ENCODE measurements at places on chromosomes 5 and 9.
A peak's percentile ranks its signal among the peaks of the same experiment; 100 is the strongest.

GRCh38 chr9:119273984-119274665, 95.1 kb downstream of the BRINP1 start:
- peak; percentile 30 for DNase-seq

DNA sequence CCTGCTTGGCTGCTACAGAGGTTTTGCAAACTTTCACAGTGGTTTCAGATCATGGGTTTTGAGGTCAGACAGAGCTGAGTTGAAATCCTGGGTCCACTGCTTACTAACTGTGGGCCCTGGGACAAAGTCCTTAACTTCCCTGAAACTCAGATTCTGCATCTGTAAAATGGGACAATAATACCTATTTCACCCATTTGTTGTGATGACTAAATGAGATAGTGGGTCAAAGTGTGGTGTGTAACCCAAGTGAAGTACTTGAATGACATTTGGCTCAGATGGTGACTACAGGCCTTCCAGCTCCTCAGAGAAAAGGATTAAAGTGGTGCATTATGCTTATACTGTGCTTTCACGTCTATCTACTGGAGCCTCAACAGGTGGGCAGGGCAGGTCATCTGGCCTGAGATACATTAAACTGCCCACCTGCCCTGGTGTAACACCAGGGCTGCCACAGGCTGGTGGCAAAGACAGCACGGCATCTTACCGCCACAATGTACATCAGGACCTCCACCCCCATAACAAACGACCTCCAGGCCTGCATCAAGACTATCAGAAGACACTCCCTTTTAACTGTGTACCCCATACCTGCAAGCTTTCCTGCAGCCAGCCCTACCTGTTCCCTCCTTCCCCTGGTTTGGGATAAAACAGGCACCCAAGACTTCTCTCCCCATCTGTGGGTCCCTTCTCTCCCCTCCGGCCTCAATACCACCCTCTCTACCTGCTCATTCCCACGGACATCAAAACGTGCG, 846 bp upstream of the TRAF1 start:
- DNase-seq = no peak

DNA sequence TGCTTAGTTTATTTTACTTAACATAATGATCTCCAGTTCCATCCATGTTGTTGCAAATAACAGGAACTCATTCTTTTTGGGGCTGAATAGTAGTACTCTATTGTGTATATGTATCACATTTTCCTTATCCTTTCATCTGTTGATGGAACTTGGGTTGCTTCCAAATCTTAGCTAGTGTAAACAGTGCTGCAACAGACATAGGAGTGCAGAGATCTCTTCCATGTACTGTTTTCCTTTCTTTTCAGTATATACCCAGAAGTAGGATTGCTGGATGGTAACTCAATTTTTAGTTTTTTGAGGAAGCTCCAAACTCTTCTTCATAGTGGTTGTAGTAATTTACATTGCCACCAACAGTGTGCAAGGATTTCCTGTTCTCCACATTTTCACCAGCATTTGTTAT, 138.8 kb upstream of the POC5 start:
- no peak for DNase-seq

GRCh38 chr9:124202447-124202971, 55.2 kb upstream of the NEK6 start:
- peak; percentile 18 for DNase-seq

GRCh38 chr5:168342985-168343384, 51.5 kb downstream of the WWC1 start:
- no peak for DNase-seq

GRCh38 chr9:17005056-17005823, 129.6 kb upstream of the CNTLN start:
- peak; percentile 96 for DNase-seq

- DNase-seq = no peak
Observed at GRCh38 chr5:68219161-68219816, 3.7 kb downstream of the PIK3R1 start.

DNA sequence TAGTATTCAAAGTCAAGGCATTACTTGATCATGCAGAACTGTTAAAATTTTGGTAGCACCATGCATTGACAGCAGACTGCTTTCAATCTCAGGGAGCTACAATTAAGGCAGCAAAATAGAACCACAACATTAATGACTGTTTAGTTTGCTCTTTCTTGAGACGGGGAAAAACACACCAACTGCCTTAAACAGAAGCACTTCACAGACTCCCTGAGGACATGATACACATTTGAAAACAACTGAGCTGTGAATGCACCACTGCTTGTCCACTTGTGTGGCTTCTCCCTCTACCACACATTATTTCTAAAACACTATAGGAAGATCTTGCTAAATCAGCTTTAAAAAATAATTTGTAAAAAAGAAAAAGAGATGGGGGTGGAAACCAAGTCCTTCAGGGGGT, 79.6 kb upstream of the MAST4 start:
- DNase-seq = no peak

DNA sequence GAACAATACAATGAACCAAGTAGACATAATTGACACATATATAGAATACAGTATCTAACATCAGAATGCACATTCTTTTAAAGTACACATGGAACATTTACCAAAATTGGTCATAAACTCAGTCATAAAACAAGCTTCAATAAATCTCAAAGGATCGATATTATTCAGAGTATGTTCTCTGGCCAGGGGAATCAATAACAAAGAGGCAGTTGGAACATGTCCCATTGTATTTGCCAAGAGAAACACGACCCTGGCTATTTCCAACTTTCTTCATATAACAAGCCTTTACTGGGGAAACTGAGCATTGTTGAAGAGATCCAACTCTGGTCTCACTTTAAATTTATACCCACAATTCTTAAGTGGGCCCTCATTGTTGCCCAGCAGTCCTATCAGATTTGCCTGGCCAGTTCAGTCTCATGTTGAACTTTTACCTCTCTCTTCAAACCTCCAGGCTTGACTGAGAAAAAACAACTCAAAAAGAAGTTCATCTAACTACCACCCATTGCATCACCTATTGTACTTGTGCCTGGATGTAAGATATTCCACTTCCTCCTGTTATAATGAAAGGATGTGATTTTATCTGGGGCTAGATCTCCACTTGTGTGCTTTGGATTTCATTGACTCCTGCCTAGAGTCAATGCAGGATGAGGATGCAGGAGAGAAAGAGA, 162.5 kb downstream of the HSPA4 start:
- no peak for DNase-seq

- DNase-seq = no peak
Observed at GRCh38 chr5:14739538-14739937, 75.0 kb downstream of the OTULIN start.

DNA sequence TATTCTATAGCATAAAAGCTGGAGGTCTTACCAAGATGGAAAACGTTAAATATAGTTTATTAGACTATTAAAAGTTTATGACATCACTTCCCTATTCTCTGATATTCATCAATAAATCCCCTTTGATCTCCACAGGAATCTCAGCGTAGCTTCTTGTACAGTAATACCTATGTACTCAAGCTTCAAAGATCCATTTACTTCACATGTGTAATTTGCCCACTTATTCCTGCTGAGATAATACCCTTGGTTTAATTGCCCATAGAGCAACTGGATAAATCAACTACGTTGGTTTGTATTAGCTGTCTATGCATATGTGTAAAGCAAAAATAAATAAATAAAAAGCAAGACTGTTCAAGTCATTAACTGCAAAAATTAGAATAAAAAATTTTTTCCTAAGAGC, 219.7 kb downstream of the EFNA5 start:
- no peak for DNase-seq

- DNase-seq = no peak
Observed at GRCh38 chr5:61052882-61053281, 107.9 kb downstream of the NDUFAF2 start.

DNA sequence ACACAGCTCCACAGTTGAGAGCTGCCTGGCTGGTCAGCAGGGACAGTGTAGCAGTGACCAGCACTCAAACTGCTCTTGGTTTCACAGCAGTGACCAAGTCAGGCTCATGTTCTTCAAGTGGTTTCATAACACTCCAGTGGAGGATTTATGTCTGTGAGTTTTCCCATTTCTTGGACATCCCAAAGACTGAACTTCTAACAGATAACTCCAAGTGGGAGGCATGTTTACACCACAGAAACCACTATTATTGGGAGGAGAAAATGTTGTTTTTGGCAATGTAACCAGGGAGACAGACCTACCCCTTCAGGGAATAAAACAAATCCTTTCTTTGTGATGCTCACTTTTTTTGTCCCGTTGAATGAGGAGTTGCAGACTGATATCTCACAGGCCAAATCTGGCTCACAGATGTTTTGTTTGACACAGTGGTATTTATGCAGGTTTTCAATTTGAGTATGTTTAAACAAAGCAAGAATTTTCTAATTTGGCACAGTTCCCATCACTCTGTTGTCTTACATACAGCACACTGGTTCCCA, 141.5 kb downstream of the RMI1 start:
- DNase-seq = peak; percentile 73

GRCh38 chr9:136103651-136104487, 8.8 kb upstream of the NACC2 start:
- no peak for DNase-seq

- DNase-seq = no peak
Observed at GRCh38 chr9:91131433-91131839, 230.3 kb downstream of the AUH start.

GRCh38 chr5:8981016-8981415, 564.9 kb downstream of the SEMA5A start:
- DNase-seq = no peak
